ENCODE measurements at places on chromosomes 5 and 9.

DNA sequence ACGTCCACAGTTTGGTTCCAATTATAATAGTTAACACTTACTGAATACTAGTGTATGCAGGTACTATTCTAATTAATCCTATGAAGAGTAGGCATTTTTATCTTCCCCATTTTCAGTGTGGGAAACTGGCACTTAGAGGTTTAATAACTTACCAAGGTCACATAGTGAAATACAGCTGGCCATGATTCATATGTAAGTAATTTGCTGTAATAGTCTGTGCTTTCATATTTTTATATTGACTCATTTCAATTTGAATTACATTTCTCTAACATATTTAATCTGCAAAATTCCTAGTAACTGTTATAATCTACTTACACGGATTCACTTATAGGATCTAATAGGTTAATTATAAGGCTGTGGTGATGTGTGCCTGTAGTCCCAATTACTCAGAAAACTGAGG, 19.4 kb downstream of the CCNH start:
- no peak for DNase-seq

- no peak for DNase-seq
These were observed 28.9 kb downstream of the HSPB3 start for GRCh38 chr5:54484219-54484894.

DNA sequence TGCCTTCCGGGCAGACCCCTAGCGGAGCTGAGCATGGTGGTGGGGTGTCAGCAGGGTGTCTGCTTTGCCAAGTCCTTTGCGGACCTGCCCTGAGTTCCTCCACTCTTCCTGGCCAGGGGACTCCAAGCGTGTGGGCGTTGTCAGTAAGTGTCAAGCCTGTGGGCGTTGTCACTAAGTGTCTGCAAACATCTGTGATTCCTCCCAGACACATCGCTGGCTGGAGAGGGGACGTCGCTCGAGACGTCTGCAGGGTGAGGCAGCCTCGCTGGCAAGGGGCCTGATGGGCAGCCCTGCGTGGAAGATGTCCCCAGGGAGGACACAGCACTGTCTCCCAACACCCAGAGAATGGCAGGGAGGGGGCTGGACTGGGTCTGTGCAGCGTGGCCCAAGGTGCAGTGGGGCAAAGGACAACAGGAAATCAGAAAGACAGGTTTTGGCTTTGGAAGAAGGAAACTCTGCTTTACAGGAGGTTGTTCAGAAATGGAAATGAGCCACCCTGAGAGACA, 28.8 kb downstream of the ADAMTSL2 start:
- DNase-seq, result no peak

DNA sequence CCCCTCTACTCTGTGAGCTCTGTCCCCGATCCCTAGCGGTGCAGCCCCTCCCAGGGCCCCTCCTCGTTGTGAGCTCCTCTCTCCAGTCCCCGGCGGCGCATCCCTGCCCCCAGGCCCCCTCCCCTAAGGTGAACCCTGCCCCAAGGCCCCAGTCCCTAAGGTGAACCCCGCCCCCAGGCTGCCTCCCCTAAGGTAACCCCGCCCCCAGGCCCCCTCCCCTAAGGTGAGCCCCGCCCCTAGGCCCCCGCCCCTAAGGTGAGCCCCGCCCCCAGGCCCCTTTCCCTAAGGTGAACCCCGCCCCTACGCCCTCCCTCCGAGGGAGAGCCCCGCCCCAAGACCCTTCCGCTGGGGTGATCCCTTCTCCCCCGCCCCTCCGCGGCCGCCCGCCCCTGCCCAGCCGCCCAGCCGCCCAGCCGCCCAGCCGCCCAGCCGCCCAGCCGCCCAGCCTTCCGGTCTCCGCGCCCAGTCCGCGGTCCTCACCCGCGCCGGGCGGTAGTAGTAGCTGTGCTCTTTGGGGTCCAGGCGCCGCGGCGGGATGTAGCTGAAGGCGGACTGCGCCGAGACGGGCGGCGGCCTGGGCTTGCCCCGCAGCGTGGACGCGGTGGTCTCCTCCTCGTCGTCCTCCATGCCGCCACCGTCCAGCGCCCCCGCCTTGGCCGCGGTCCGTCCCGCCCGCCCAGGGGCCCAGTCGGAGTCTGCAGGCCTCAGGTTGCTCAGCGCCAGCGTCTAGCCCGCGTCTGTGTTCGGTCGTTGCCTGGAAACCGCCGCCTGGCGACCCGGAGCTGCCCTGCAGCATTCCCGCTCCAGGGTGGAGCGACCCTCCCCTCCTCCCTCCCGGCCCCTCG, at the start of gene CFAP90:
Gene CFAP90 (minus strand): TSS at position 739 of the 845 bp plus-strand sequence. CDS start 112 bp downstream, at position 627.
- no peak for DNase-seq

DNA sequence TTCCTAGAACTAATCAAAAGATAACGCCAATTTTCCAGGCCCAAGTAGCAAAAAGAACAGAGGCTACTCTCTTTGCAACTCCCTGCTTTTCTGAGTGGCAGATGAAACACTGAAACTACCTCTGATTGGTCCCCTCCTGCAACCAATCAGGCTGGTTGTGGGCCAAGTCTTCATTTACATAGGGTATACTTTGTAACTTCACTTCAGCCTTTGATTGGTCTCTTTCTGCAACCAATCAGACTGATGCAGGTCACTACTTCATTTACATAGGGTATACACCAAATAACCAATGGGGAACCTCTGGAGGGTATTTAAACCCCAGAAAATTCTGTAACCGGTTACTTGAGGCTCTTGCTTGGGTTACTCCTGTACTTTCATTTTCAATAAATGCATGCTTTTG, 289.6 kb downstream of the MED10 start:
- no peak for DNase-seq

DNA sequence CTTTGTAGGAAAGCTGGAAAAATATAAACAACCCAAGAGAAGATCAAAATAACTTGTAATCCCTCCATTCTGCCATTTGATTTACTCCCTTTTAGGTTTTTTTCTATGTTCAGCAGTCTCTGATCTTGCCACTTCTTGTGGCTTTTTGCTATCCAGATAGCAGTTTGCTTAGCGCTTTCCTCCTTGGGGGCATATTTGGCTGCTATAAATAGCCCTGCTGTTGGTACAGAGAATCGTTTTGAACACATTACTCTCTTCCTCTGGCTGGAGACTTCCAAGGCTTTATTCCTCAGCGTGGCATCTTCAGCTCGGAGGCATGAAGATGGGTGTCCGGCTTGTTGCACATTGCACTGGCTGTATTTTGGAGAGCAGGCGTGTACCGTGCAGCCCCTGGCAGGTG, 38.6 kb downstream of the HMCN2 start:
- no peak for DNase-seq

DNA sequence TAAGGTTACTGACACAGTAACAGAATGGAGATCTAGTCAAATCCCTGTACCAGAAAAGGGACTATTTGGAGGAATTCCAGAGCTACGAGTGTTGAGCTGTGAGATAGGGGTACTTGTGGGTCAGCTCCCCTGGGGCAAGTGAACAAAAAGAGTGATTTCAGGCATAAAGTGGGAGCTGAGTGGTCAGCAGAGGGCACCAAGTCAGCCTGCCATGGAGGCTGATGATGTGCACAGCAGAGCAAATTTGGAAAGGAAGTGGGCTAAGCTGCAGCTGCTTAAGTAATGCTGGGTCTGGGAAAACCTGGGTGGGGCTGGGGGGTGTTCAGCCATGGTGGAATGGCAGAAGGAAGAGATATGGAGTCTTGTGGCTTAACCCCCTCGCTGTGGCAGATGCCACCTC, 327.9 kb downstream of the NTRK2 start:
- DNase-seq, result no peak

DNA sequence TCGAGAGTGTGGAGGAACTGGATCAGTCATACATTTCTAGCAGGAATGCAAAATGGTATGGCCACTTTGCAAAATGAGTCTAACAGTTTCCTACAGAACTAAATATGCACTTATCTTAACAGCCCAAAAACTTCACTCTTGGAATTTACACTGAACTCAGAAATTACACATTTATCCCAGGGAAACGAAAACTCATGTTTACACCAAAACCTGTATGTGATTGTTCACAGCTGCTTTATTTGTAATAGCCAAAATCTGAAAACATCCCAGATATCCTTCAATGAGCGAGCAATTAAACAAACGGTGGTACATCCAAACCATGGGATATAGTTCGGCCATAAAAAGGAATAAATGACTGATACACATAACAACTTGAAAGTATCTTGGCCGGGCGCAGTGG, 62.0 kb downstream of the RNF130 start:
- no peak for DNase-seq

- DNase-seq, result no peak
These were observed 242.1 kb downstream of the FSTL4 start for GRCh38 chr5:133370036-133370831.

DNA sequence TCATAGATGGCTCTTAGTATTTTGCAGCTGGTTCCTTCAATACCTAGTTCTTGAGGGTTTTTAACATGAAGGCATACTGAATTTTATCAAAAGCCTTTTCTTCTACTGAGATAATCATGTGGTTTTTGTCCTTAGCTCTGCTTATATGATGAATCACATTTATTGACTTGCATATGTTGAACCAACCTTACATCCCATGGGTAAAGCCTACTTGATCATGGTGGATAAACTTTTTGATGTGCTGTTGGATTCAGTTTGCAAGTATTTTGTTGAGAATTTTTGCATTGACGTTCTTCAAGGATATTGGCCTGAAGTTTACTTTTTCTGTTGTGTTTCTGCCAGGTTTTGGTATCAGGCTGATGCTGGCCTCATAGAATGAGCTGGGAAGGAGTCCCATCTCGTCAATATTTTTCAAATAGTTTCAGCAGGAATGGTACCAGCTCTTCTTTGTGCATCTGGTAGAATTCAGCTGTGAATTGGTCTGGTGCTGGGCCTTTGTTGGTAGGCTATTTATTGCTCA, 49.7 kb downstream of the YIPF5 start:
- no peak for DNase-seq

- DNase-seq, result peak; percentile 43
These were observed 660 bp downstream of the SCAMP1 start for GRCh38 chr5:78360924-78361630.

DNA sequence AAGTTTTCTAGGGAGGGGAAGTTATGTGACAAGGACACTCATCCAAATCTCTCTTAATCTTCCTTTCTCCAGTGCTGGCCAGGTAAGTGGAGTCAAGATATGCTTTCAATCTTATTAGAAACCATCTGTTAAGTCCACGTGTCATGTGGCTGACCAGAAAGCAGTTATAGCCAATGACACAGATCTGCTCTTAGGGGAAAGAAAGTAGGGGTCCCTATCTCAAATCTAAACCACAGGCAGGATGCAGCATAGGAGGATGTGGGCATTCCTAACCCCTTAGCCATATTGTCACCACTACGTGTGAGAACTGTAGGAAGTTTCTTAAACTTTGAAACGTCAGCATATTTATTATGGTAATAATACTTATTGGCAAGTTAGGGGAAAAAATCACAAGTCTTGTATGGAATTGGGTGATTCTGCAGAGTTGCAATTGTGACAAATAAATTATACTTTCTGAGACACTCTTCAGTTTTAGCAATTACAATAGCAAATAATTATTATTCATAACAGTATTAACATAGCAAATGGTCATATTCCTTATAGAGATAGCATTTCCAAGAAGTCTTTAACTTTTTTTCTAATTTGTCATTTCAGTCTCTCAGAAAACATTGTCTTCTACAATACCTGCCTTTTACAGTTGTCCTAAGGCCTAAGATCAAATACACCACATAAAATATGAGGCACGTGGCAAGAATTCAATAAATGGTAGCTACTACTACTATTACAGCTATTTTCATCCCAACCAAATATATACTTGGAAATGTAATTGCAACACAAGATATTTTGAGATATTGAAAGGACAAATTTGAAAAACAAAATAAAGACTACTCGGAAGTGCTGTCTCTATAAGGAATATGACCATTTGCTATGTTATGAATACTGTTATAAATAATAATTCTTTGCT, 236.9 kb downstream of the PDE4D start:
- no peak for DNase-seq

GRCh38 chr9:136372561-136373299, 739 bp downstream of the CARD9 start:
- no peak for DNase-seq

GRCh38 chr5:172612771-172613170, 28.3 kb upstream of the NEURL1B start:
- no peak for DNase-seq

DNA sequence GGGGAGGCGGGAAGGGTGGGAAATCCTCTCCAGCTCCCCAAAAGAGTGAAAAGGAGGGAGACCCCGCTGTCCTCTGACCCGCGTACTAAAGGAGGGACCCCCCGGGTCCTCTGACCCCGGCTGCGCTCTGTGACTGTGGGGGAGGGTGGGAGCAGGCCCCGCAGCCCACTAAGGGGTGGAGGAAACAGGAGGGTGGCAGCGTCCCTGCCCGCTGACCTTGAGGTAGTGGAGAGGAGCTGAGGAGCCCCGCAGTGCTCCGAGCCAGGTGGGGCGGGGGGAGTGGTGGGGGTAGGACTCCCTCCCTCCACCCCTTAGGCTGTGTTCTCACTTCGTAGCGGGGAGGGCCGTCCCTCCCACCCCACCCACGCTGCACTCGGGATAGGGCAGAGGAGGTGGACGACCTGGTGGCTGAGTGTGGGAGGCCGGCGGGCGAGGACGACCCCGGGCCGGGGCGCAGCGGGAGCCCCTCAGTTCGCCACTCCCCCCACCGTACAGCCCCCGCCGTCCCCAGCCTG, 449 bp upstream of the ADCY2 start:
- DNase-seq, result no peak

- DNase-seq, result no peak
These were observed 47.7 kb upstream of the TMC1 start for GRCh38 chr9:72473474-72474261.

DNA sequence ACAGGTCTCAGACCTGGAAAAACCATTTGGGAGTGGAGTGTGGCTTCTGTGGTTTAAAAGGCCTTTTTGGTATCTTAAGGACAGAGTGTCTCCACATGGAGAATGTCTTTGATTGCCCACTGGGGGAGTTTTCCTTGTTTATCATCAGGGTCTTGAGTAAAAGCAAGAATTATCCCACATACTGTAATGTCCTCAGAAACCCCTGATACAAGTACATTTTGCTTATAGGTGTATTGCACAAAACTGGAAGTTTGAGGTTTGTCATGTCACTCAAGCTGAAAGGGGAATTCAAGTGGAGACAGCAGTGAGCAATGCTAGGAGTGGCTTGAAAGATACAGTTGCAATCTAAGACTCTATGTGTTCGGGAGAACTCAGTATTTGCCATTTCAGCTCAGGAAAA, 62.7 kb upstream of the GRAMD2B start:
- no peak for DNase-seq

DNA sequence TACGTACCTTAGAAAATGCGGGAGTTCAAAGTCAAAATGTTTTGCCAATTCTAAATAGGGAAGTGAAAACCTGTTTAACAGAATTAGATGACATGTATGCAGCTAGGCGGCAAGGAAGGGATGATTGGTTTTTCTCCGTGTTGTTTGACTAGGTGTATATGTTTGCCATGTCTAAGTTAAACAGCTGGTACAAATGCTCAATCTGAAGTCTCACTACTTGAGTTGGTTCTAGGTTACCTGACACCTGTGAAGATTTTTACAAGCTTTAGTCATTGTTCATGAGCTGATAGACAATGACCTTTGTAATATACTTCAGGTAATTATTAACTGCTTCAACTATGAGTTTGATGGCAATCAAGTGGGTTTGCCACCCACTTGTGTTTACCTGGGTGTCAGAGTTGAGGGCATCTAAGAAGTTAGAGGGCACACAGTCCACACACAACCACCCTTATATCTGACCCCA, 74.3 kb downstream of the SLC44A1 start:
- no peak for DNase-seq

- no peak for DNase-seq
These were observed 856.8 kb downstream of the CDH9 start for GRCh38 chr5:26181582-26181981.

- DNase-seq, result no peak
These were observed 198.7 kb downstream of the GAPVD1 start for GRCh38 chr9:125460346-125460745.

GRCh38 chr5:31393126-31393525, 138.8 kb downstream of the DROSHA start:
- DNase-seq, result no peak
